ENCODE measurements at places on chromosomes 7 and 10.

GRCh38 chr10:43731486-43731885 is 82.8 kb upstream of the ZNF32 start:
- no peak for DNase-seq

GRCh38 chr10:12513003-12513365 is 163.6 kb downstream of the CAMK1D start:
- DNase-seq = no peak

DNA sequence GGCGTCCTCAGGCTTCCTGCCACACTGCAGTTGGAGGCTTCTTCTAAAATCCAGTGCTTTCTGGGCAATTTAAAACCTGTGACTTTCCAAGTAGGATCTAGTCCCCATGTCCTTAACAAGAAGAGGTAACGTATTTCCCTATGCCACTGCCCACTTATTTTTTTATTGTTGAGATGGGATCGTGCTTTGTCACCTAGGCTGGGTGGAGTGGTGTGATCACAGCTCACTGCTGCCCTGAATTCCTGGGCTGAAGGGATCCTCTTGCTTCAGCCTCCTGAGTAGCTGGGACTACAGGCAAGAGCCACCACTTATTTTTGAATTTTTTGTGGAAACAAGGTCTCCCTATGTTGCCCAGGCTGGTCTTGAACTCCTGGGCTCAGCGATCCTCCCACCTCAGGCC is 63.4 kb downstream of the DAGLB start:
- DNase-seq = no peak

DNA sequence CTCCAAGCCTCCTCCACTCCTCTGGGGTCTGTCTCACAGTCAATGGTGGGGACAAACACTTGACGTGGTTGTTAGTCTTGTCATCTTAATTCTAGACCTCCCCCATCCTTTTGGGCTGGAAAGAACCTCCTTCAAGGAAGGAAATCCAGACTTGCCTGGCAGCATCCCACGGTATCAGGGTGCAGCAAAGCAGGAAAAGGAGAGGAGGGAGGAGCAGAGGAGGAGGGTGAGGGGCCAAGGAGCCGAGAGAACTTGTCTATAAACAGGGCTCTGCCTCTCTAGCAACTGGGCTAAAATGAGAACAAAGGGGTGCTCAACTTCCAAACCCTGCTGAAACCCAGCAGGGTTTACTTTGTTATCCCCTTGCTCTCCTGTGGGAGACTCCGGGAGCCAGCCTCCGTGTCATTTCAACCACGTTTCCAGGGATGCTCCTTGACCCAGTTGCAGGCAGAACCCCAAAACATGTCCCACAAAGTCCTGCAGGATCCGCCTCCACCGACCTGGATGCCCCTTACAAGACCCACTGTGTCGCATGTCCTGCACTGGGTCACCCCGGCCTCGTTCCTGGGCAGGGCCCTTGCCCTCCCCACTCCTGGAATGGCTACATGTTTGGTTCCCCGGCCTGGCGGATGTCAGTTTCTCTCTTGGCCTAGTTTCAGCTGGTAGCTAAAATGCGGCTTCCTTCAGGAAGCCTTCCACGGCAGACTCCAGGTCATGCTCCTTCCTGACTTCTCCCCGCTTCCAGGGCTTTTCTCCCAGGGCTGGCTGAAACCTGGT is 69.7 kb upstream of the MGMT start:
- DNase-seq = no peak

DNA sequence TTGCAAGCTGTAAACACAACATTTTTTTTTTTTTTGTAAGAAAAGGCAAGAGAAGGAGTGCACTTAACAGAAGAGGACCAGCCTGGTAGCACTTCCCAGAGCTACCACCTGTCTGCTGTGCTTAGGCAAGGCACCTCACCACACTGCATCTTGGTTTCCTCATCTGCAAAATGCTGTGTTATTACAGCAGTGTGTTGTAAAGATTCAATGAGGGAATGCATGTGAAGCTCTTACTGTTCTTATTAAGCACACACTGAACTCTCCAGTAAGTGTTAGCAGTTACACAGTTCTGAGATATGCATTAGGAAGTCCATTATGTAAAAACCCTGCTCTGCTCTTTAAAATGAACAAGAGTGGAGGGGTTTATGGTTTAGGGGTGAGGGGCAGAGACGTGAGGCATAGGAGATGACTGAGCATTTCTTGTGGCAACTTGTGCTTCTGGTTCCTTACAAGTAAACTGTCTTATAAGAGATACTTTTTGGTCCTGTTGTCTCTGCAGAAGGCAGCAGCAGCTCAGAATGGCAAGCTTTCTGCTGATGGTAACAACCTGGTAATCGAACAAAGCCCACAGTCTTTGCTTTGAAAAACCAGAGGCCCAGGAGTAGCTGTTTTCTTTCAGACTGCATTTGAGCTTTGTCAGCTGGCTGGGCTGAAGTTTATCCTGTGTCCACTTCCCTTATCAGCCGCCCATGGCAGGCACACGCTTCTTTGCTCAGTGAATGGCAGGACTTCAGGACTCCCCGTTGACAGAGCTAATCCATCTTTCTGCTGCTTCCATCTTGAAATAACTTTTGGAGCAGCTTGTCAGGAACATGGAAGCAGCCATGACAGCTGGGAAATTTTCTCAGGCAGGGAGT is 98.8 kb upstream of the BMPER start:
- DNase-seq = no peak
